ENCODE measurements at places on chromosomes 7 and 10.

- peak; percentile 30 for DNase-seq
Observed at GRCh38 chr10:113961182-113962031, 82.3 kb upstream of the ADRB1 start.

GRCh38 chr7:139893999-139894398 is 64.9 kb downstream of the TBXAS1 start:
- no peak for DNase-seq

- DNase-seq, result no peak
Observed at GRCh38 chr7:87199700-87200450, 19.7 kb downstream of the TMEM243 start.

GRCh38 chr10:44016589-44017482 is 368.1 kb downstream of the CXCL12 start:
- DNase-seq, result no peak

DNA sequence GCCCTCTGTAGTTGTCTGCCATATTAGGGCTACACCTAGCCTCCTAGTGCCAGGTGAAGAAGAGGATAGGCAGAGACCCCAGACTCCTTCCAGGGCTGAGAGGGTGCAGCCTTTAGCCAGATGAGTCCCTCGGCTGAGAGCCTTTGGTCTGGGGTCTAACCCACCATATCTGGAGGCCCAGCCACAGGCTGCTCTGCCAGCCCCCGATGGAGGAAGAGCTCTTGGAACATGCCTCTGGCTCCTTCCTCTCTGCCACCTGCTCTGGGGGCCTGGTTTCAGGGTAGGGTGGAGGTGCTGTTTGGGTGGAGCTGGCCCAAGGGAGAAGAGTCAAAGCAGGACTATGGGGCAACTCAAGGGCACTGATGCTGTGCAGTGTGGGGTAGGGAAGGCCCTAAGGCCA is 1.4 kb downstream of the LRRC18 start:
- DNase-seq, result no peak

DNA sequence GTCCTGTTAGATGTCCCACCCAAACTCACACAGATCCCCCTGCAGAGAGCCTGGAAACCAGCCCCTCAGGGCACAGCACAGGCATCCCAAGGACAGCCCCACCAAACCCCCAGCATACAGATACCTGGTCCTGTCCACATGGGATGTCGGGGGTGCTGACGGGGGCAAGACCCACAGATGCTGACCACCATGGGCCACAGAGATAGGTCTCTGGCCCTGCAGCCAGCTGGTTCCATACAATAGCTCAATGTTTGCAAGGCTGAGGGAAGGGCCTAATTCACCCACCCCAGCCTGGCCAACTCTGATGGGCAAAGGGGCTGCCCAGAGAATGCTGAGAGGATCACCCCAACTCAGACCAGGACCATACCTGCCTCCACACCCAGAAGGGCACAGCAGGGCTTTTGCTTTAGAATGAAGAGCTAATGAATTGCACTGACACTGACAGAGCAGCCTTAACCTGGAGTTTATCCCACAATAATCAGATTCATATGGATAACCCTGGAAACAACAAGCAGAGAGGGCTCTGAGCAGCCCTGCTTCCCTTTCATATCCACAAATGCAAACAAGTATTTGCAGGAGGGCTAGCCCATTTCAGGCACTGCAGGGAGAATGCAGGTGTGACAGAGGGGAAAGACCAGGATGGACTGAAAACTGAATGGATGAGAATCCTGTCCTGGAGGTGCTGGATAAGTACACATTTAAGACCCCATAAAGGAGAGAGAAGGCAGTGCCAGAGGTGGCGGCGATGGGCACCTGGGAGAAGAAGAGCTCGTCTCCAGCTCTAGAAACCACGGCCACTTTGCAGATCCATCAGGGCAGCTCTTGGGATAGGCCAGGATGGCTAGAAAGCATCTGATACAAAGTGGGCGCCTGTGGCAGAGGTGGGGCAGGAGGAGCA is 126.7 kb downstream of the TNS3 start:
- no peak for DNase-seq

DNA sequence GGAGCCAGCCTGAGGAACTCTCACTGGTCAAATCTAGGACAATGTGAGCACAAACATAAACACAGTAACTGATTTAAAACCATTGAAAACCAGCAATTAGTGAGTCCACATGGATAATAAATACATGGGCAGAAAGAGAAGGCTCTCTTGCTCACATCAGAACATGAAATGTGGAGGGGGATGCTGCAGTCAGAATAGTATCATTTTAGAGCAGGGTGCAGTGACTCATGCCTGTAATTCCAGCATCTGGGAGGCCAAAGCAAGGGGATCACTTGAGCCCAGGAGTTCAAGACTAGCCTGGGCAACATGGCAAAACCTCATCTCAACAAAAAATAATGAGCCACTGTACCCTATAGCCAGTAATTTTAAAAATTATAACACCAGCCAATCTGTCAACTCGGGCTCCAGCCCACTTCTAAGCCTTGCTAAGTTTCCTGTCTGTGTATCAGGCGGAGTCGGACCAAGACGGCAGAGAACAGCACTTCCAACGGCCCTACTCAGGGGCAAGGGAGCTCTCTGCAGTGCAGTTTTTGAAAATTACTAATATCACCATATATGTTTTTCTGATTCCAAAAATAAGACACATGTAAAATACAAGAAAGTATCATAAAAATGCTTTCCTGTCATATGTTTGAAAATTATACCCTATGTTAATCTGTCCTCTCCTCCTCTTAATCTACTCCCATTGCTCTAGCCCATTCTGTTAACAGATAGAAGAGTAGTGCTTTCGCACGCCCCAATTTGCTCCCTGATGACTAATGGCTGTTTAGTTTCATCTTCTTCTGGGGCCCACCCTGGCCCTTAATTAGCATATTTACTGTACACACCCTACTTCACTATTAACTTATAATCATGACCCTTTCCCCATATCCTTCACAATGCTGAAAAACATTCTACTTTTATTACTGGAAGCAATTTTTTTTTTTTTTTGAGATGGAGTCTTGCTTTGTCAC is 17.1 kb downstream of the URGCP start:
- DNase-seq, result no peak

DNA sequence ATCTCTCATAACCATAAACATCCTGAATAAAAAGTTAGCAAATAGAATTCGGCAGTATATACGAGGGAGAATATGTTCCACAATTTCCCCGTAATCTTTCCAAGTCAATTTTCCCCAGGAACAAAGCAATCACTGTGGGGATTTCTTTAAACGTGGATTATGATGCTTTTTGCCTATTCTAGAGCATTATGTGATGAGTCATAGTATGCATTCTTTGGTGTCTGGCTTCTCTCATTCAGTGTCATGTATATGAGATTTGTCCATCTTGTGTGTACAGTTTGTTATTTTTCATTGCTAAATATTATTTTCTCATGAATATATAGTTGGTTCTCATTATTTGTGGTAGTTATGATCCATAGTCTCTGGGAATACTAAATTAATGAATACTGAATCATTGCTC is 9.9 kb upstream of the OR9A4 start:
- no peak for DNase-seq

DNA sequence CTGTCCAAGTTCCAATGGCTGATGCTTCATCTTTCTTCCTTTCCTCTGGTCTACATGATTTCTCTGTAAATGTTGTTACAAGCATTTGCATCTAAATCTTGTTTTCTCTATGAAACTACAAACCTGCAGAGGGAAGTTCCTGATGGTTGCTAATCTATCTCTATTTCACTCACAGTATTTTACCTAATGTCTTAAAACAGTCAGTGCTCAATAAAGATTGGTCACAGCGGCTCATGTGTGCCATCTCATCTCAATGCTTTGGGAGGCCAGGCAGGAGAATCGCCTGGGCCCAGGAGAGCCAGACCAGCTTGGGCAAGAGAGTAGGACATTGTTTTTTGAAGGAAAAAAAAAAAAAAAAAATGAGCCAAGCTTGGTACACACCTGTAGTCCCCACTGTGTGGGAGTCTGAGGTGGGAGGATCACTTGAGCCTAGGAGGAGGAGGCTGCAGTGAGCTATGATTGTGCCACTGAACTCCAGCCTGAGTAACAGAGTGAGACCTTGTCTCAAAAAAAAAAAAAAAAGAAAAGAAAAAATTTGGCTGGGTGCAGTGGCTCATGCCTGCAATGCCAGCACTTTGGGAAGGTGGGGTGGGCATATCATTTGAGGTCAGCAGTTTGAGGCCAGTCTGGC is 71.3 kb upstream of the ARMC3 start:
- DNase-seq, result no peak

DNA sequence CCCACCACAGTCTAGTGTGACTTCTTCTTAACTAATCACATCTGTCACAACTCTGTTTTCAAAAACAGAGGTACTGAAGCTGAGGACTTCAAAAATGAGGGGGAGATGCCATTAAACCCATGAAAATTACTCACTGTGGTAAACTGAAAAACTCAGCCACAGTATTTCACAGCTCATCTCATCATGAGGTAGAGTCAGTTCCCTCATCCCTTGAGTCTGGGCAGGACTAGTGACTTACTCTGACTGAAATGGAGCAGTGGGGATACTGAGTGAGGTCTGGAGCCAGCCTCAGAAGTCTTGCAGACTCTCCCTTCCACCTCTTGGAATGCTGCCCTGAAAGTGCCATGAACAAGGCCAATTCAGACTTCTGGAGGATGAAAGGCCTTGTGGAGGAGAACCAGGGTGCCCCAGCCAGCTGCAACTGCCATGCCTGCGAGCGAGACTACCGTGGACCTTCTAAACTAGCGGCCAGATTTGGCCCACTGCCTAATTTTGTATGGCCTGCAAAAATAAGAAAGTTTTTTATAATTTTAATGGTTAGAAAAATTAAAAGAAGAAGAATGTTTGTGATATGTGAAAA is 24.7 kb upstream of the ANKRD1 start:
- no peak for DNase-seq

- DNase-seq, result no peak
Observed at GRCh38 chr10:93032105-93032808, 28.3 kb upstream of the CYP26C1 start.

GRCh38 chr7:117505238-117505637 is 25.4 kb downstream of the CFTR start:
- no peak for DNase-seq

DNA sequence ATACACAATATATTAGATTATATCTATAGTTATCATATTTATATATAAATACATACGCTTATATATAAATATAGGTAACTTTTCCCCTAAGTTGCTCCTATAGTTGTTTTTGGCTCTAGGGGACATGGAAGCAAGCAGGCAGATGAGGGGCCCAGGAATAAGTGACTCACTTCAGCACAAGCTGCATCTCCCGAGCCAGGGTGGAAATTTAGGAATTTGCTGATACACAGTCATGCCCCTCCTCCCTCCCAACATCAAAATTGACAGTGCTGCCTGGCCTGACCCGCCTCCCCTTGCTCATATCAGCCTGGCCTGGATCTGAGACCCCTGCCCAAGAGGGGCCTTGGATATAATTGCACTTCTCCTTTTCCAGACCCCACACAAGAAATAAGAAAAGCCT is 33.8 kb downstream of the MKI67 start:
- no peak for DNase-seq

DNA sequence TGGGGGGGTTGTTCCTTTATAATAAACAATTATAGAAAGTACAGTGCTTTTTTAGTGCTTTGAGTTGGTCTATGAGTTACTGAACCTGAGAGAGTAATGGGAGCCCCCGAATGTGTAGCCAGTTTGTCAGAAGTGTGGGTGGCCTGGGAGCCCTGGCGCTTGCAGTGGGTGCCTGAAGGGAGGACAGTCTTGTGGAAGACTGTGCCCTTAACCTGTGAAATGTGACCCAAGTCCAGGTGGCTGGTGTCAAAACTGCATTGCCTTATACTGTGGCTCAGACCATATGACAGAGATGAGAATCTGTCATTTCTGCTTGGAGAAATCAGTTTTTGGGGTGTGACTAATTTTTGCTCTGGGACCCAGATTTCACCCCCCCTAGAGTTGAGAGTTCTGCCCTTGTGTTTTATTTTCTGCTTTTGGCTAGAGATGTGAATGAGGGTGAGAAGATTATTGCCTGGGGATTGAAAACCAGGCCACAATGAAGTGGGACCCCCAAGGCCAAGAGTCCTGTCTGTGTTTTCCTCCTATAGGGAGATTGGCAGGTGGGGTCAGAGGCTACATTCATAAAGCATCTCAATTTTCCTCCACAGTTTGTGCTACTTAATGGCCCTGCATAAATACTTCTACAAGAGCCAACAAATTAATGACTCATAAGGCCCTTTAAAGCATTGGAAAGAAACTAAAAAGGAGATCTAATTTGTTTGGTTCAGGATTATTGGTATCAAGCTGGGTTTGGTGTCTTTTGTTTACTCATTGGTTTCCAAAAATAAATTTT is 24.1 kb upstream of the CARD11 start:
- DNase-seq, result no peak

- no peak for DNase-seq
Observed at GRCh38 chr7:48384180-48384752, 213.0 kb downstream of the ABCA13 start.

DNA sequence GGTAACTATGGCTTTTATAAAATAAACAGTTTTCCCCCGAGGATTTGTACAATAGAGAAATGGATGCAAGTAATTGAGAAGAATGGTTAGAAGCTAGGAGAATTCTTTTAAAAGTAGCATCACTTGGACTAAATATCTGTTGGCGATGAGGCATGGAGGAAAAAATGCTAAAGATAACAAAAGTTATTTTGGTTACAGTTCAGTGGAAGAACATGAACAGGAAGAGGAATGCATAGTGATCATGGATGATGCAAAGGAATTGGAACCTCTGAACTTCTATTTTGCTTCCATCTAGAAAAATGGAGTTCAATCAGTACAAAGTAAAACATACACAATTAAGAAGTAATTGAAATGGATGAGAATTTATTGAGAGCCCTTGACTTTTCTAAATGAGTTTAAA is 32.9 kb downstream of the ENTPD1 start:
- no peak for DNase-seq

GRCh38 chr10:44399659-44400451 is 15.0 kb upstream of the CXCL12 start:
- no peak for DNase-seq

DNA sequence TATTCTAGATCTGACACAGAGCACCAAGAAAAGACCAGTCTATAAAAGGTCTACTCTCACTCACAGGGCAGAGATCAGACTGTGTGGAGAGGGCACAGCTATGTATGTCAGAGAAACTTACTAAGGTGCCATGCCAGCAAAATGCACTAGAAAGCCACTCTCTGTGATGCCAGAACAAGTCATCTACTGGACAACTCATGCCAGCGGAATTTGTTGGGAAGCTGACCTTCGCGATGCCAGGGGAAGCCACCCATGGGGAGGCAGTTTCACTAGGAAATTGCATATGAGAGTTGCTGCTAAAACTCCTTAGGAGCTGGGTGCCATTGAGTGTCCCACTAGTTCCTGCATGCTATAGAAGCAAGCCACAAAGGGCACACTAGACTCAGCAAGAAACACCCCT is 58.5 kb downstream of the MICU1 start:
- no peak for DNase-seq

GRCh38 chr10:11884706-11885423 is 61.7 kb downstream of the PROSER2 start:
- DNase-seq, result no peak

DNA sequence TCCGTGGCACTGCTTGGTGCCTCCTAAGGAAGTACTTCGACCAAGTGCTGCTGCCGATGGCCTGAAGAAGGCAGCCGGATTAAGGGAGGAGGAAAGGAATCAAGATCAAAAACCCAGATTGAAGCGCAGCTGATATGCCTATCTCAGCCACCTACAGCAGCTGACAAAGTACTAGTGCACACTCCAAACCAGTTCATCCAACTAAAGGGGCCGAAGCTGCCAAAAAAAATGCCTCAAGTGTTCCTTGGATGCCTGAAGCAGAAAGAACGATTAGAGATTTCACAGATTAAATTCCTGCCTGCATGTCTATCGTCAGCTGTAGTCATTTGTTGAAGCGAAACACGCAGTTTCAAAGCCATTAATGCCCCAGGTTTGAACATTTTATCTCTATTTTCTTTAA is 65.7 kb downstream of the TNRC18 start:
- DNase-seq, result no peak

GRCh38 chr7:70694971-70695794 is 436.8 kb upstream of the GALNT17 start:
- no peak for DNase-seq

Data from stimulated activated CD4-positive, alpha-beta T cell treated with anti-CD3 and anti-CD28 coated beads, Interleukin-15, amount 100 ng/mL, for 48 hours (primary cell).